ENCODE measurements at places on chromosomes 3 and 15. TPM values are rescaled to one million over a fixed set of nuclear protein-coding genes. Genes with fewer than 3 reads are reported as not detected.

CCDC54 gene
- not detected for total RNA-seq

CCNDBP1 gene
- 61.0 TPM for total RNA-seq

GXYLT2 gene
- 32.6 TPM for total RNA-seq

PLSCR5 gene
- total RNA-seq, result not detected

DLEC1 gene
- total RNA-seq, result under 0.01 TPM

SLC15A2 gene
- total RNA-seq, result not detected

GUCA1C gene
- not detected for total RNA-seq

ACOX2 gene
- total RNA-seq, result 13.1 TPM

MYL3 gene
- not detected for total RNA-seq

SERINC4 gene
- total RNA-seq, result 0.20 TPM

WDR93 gene
- total RNA-seq, result not detected

PRSS50 gene
- not detected for total RNA-seq
